Hematopoietic multipotent progenitor cell treated with erythropoietin and hydrocortisone succinate and interleukin-3 and kit ligand, for 15 days (in vitro differentiated cells): ENCODE measurements at places on chromosomes 11 and 22.
A peak's percentile ranks its signal among the peaks of the same experiment; 100 is the strongest.

DNA sequence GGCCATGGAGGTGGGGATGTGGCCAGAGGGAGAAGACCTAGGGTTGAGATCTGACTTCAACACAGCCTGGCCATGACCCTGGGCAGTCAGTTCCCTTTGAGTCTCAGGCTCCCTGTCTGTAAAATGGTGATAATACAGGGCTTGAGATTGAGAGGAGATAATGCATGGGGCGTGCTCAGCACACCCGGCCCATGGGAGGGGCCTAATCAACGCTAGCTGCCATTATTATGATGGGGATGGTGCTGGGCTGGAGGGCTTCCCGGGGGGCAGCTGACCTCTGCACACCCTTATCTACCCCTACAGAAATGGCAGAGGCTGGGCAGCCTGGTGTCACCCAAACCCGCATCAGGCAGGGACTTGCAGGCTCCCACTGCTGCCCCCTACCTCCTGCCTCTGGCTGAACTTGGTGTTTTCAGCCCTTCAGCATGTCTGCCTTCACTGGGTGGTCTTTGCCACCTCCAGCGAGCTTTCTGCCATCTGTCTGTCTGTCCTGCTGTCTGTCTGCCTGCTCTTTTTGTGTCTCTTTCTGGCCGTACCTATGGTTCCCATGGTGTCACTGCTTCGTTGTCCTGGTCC is 84.5 kb downstream of the CACNA1I start:
- peak; percentile 89 for DNase-seq

DNA sequence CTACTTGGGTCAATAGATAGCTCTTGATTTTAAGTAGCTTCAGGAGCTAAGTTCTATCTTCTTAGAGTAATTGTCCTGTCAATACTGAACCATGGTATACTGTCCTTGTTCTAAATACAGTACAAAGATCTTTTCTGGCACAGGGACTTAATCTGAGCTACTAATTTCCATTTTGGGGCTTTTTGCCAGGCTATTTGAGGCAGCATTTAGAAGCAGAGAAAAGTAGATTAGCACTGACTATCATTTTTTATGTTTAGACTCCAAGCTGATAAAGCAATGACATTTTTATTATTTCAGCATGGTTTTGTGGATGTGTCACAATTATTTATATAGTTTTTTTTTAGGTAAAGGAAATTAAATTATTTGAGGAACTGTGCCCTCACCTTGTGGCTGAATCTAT is 163.2 kb downstream of the FAT3 start:
- DNase-seq, result no peak

GRCh38 chr22:19098157-19098556 is 24.1 kb downstream of the DGCR2 start:
- no peak for DNase-seq

GRCh38 chr22:22371031-22371541 is 126.5 kb downstream of the VPREB1 start:
- DNase-seq, result no peak

DNA sequence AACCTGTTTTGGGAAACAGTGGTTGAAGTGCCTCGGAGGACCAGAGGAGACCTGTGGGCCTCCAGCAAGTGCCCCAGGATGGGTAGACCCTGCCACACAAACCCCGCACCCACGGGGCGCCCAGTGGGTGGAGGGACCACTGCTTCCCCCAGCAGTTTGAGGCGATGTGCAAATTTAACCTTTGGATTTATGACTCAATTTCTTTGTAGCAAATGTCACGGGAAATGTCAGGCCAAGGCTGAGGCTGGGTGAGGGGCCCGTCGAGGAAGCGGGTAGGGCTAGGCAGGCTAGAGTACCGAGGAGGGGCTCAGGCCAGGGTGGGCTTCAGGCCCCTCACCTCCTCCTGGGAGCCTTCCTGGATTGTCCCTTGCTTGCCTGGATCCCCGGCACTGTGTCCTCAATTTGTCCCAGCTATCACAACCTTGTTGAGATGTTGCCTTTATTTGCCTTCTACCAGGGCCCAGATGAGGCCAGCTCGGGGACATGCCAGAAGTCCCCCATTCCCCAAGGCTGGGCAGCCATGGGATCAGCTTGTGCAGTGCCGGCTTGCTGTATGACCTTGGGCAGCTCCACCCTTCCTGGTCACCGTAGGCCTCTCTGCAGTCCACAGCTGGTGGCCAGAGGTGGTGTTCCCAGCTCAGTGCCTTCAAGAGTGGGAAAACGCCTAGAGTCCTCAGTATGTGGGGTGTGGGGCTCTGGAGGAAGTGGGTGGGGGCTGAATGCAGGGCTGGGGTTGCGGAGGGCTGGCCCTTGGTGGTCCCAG is 39.5 kb upstream of the PRODH start:
- no peak for DNase-seq
